Stimulated activated CD4-positive, alpha-beta T cell treated with anti-CD3 and anti-CD28 coated beads, Interleukin-15, amount 100 ng/mL, for 24 hours (primary cell): ENCODE measurements at places on chromosomes 6 and 20.

GRCh38 chr6:4942673-4943009 lies 61.2 kb downstream of the RPP40 start:
- DNase-seq: no peak

GRCh38 chr6:159758031-159759001 lies 3.5 kb upstream of the ACAT2 start:
- DNase-seq: no peak

- DNase-seq: no peak
These were observed 20.9 kb downstream of the DEF6 start for GRCh38 chr6:35318196-35319171.

GRCh38 chr20:52039790-52040189 lies 151.8 kb downstream of the ZFP64 start:
- DNase-seq: no peak

DNA sequence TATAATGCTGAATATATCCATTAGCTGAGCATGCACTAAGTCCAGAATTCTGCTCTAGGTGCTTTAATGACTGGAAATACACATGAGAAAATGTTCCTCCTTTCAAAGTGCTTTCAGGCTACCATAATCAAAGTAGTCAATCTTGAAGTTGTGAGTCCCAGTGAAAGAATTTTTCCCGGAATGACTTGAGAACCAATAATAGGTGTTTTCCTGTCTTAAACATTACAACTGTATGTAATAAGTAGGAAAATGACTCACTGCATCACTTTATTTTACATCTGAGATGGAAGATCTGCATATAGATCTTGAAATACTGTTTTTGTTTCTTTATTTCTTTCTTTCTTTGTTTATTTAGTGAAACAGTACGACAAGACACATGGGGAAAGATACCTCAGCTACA lies 437.4 kb upstream of the JAG1 start:
- no peak for DNase-seq

DNA sequence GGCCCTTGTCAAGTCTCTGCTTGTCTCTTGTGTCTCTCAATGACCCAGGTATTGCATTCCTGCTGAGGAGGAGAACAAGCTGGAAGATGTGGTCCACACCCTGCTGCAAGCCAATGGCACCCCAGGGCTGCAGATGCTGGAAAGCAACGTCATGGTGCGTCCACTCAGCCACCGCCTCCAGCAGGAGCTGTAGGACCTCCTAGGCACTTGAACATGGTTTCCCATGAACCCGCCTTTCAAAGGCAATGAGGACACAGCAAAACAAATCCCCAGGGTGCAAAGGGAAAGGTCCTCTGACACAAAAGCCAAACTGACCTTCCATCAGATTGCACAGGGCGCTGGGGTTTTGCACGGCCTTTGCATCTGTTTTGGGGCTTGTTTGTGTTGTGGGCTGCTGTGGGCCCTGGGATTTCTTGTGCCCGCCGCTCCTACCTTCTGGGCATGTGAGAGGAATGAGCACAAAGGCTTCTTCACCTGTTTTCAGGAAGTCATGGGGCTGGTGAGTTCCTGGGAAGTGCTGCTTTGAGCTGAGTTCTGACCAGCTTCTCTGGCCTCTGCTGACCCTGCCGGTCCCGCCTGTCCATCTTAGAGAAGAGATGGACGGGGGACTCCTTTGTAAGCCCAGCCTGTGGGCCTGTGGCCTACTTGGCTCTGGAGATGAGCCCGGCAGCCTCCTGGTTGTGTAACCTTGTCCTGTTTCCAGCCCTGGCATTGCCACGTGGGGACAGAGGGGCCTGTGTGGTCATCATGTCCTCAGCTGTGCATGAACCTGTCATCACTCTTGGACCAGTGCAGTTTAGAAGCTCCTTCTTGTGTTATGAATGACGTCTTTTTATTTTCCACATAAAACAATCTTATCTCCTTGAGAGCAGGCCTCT lies 151.3 kb downstream of the DTNBP1 start:
- no peak for DNase-seq

- no peak for DNase-seq
These were observed 92.4 kb downstream of the COL12A1 start for GRCh38 chr6:75113446-75113845.

- DNase-seq: peak; percentile 70
These were observed 12.9 kb upstream of the ZNF343 start for GRCh38 chr20:2521369-2522305.

DNA sequence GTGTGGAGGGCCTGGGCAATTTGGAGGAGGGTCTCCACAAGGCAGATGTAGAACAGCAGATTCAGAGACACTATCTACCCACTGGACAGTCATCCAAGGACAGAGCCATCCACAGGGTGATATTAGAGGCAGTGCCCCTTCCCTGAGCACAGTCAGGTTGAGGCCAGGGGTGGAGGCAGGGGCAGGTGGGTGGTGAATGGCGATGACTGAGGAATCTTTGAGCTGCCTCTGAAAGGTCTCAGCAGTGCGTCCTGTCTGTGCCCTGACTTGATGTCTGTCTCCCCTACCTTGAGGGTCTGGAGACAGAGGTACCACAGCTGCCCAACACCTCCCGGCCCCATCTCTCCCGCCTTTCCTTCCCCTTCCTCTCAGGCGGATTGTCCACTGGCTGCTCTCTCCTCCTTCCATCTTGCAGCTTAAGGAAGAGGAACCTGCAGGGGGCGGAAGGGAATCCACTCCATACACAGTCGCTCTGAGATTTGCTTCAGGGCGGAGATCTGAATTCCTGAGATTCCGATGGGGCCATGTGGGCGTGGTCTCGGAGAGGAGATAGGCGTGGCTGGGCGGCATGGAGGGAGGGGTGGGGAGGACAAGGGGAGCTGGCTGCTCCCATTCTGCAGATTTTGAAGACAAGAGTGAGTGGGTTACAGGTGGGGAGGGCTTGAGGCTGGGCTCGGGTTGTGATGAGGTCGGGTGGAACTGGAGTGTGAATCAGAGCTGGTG lies 1.7 kb downstream of the MUCL3 start:
- DNase-seq: peak; percentile 25

DNA sequence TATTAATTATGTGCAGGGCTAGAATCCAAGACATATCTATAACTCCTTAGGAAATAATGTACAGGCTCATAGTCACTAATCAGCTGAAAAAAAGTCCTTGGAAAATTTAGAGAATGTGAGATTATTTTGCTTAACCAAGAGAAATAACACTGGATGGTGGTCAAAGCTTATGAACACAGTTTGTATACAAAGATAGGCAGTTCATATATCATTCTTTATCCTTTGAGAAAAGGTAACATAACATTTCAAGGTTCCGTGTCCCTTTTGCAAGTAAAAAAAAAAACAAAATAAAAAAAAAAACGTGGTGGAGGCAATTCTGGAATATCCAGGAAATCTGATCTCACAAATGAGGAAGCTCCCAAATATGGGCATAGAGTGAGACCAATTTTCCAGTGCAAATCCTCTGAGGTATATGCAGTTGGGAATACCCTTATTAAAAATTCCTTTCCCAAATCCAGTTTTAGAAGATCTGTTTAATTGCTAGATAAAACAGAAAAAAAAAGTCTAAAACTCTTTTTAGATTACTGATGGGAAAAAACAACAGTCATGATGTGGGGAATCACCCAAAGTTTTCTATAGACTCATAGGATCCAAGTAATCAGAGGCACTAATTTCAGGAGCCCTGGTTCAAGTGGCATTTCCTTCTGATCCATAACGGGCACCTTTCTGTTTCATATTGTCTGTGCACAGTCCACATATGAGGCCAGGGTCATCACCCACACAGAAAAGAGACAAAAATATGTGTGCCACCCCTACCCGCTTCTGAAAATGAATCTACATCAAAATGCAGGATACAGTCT lies 17.7 kb upstream of the TNFAIP3 start:
- peak; percentile 49 for DNase-seq
